ENCODE measurements at places on chromosomes 2 and 18.

GRCh38 chr2:33377048-33377447 is 99.4 kb upstream of the RASGRP3 start:
- no peak for DNase-seq

DNA sequence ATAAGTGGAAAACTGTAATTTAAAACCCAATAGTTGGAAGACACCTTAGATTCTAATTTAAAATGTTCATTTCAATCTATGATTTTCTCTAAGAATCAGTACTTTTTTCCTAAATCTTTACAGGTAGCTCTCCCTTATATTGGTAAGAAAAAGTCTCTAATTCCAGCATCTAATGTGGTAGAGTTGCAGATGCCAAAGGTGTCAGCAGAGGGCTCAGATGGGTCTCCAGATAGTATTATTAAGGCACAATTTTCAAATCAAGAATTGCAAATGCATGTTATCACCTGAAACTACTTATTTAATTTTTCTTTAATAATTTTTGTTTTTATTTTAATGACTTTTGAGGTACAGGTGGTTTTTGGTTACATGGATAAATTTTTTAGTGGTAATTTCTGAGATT is 25.5 kb upstream of the ITGA4 start:
- no peak for DNase-seq

DNA sequence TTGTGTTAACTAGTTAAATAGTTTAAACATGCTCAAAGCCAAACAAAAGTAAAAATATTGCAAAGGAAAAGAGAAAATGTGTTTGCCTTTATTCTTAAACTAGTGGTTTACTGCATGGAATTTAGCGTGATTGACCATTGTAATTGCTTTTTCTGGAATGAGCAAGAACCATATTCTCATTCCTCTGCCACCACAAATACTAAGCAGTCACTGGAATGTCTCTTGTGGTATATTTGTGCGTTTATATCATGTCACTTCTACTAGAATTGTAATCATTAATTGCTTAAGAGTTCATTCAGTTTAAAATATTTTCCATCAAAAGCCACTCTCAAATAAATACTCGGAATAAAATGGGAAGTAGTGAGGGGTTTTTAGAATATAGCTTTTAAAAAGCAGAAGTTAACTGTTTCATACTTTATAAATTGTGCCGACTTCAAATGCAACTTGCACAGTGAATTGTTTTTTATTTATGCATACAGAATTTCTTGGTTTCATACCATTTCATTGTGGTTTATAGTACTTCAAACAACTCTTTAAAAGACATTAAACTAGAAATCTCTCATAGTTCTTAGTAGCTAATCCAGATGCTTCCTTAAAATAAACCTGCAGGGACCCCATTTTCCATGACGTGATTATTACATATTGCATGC is 288.1 kb downstream of the EPHA4 start:
- DNase-seq: no peak

DNA sequence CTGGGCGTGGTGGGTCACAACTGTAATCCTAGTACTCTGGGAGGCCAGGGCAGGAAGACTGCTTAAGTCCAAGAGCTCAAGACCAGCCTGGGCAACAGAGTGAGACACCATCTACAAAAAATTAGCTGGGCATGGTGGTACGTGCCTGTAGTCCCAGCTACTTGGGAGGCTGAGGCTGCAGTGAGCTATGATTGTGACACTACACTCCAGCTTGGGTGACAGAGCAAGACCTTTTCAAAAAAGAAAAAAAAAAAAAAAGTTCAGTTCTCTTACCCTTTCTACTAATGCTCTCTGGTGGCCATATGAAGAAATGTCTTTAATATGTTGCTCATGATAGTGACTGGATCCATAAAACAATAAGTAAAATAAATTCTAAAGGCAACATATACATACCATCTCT is 14.9 kb downstream of the TYW5 start:
- DNase-seq: no peak
